ENCODE measurements at places on chromosomes 16 and 17. TPM values are rescaled to one million over a fixed set of nuclear protein-coding genes. Genes with fewer than 3 reads are reported as not detected.
A peak's percentile ranks its signal among the peaks of the same experiment; 100 is the strongest.

The PIPOX gene
- 2.2 TPM for total RNA-seq

The SCARF1 gene
- total RNA-seq: 0.51 TPM

The G6PC3 gene
- 59.2 TPM for total RNA-seq

The CSH2 gene
- total RNA-seq: not detected

The DHRS7C gene
- 0.62 TPM for total RNA-seq

The PIRT gene
- total RNA-seq: not detected

DNA sequence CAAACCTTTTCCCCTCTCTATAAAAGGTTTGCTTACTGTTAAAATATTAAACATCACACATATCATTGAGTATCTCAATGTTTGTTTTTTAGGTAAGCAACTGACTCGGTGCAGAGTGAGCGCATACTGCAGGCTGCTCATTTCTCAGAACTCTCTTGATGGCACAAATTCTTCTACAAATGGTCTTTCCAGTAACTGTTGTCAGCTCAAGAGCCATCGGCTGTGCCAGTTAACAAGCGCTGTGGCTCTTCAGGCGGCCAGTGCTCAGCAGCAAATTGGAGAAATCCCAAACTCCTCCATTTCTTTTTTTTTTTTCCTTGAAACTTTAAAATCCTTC is 8.6 kb downstream of the ABCA3 start:
- peaks cover 2% of the 10 kb centered on the region for H3K27me3 ChIP-seq
- H3K36me3 ChIP-seq: peaks cover 2% of the 10 kb centered on the region
- no peak overlapping the region for H3K27ac ChIP-seq
- H3K4me3 ChIP-seq: no peak overlapping the region
- H3K4me1 ChIP-seq: peaks cover 6% of the 10 kb centered on the region

DNA sequence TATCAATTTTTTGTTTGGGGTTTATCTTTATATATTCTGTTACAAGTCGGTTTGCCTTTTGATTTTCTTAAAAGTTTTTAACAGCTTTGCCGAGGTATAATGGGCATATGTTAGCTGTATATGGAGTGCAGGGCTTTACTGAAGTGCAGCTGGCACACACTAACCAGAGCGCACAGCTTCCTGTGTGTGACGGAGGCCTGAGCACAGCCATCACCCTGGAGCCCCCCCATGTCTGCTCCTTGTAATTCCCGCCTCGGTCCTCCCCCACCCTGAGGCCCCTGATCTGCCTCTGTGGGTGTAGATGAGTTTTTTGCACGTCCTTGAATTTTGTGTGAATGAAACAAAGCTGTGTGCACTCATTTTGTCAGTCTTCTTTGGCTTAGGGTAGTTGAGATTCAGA is 60.1 kb upstream of the ZNF750 start:
- peaks cover 8% of the 10 kb centered on the region for H3K36me3 ChIP-seq
- H3K27me3 ChIP-seq: no peaks in the 10 kb centered on the region
- peaks cover 22% of the 10 kb centered on the region for H3K4me1 ChIP-seq
- H3K4me3 ChIP-seq: no peak overlapping the region
- peak; percentile 42 for DNase-seq

GRCh38 chr16:16120044-16120381 is 103.3 kb downstream of the ABCC6 start:
- H3K4me1 ChIP-seq: no peaks in the 10 kb centered on the region
- H3K4me3 ChIP-seq: no peak overlapping the region
- peaks cover 48% of the 10 kb centered on the region for H3K36me3 ChIP-seq
- no peak overlapping the region for H3K27ac ChIP-seq
- no peaks in the 10 kb centered on the region for H3K27me3 ChIP-seq
- DNase-seq: no peak

- no peak for DNase-seq
- H3K4me1 ChIP-seq: peaks cover 6% of the 10 kb centered on the region
- no peak overlapping the region for H3K4me3 ChIP-seq
- no peaks in the 10 kb centered on the region for H3K27me3 ChIP-seq
These were observed 80.0 kb downstream of the CCDC182 start for GRCh38 chr17:57665128-57665527.

DNA sequence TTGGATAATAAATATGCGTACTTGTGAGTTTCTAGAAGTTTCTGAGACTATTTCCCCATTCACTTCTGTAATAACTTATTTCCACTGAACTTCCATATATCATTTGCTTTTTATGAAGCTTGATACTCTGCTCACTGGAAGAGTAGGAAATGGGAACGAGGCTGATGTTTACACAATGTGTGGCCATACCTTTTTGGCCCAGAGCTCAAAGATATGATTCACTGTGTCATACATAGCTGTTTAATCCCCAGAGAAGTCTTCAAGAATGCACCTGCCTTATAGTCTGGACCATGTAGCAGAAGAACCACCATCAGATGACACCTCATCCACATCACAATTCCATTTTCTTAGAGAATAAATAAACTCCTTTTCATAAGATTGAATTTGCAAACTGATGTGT is 40.3 kb upstream of the TEKT3 start:
- DNase-seq: no peak
- H3K27ac ChIP-seq: no peak overlapping the region
- H3K4me3 ChIP-seq: no peak overlapping the region

- H3K27ac ChIP-seq: no peak overlapping the region
- peaks cover 12% of the 10 kb centered on the region for H3K27me3 ChIP-seq
- H3K4me1 ChIP-seq: no peaks in the 10 kb centered on the region
- H3K4me3 ChIP-seq: no peak overlapping the region
- DNase-seq: no peak
- H3K36me3 ChIP-seq: no peaks in the 10 kb centered on the region
These were observed 6.1 kb downstream of the ANKS4B start for GRCh38 chr16:21239646-21240045.

GRCh38 chr17:80138856-80139426 is 8.0 kb downstream of the EIF4A3 start:
- H3K4me3 ChIP-seq: no peak overlapping the region
- DNase-seq: no peak
- no peaks in the 10 kb centered on the region for H3K27me3 ChIP-seq
- no peak overlapping the region for H3K27ac ChIP-seq

- no peak overlapping the region for H3K27ac ChIP-seq
- H3K4me3 ChIP-seq: no peak overlapping the region
- DNase-seq: no peak
- H3K36me3 ChIP-seq: peaks cover 13% of the 10 kb centered on the region
These were observed 22.0 kb downstream of the MYO19 start for GRCh38 chr17:36512641-36513040.

DNA sequence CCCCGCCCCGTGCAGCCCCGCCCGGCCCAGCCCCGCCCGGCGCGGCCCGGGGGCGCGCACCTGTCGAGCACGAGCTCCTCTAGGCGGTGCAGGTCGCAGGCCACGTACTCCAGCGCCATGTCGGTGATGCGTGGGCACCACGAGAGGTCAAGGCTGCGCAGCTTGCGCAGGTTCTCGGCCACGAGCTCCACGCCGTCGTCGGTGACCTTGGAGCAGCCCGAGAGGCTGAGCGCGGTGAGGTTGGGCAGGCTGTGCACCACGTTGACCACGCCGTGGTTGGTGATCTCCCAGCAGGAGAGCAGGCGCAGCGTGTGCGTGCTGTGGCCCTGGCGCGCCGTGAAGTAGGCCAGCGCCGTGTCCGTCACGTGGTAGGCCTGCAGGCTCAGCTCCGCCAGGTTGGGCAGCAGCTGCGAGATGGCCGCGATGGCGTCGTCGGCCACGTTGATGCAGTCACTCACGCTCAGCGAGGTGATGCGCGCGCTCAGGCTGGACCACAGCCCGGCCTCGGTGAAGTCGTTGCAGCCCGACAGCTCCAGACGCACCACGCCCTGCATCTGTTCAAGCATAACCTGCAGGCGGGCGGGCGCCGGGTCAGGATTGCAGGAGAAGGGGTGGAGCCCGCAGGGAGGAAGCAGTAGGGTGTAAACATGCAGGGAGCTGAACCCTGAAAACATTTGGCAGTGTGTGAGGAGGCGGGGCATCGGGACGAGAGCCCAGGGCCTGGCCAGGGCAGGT is 5.3 kb upstream of the WDR24 start:
- H3K4me1 ChIP-seq: peaks cover 4% of the 10 kb centered on the region
- H3K4me3 ChIP-seq: no peak overlapping the region
- peaks cover 23% of the 10 kb centered on the region for H3K27me3 ChIP-seq
- H3K27ac ChIP-seq: no peak overlapping the region
- DNase-seq: no peak

- H3K27me3 ChIP-seq: no peaks in the 10 kb centered on the region
- H3K4me1 ChIP-seq: peaks cover 6% of the 10 kb centered on the region
- no peak overlapping the region for H3K27ac ChIP-seq
- H3K4me3 ChIP-seq: no peak overlapping the region
- H3K36me3 ChIP-seq: no peaks in the 10 kb centered on the region
These were observed 196.6 kb downstream of the UTP18 start for GRCh38 chr17:51456942-51457341.

GRCh38 chr16:69188716-69189115 is 1.8 kb downstream of the SNTB2 start:
- no peaks in the 10 kb centered on the region for H3K27me3 ChIP-seq
- no peaks in the 10 kb centered on the region for H3K36me3 ChIP-seq
- peak overlapping the region; percentile 80 for H3K4me3 ChIP-seq
- no peak for DNase-seq
- H3K4me1 ChIP-seq: peaks cover 56% of the 10 kb centered on the region
- peak overlapping the region; percentile 89 for H3K27ac ChIP-seq

DNA sequence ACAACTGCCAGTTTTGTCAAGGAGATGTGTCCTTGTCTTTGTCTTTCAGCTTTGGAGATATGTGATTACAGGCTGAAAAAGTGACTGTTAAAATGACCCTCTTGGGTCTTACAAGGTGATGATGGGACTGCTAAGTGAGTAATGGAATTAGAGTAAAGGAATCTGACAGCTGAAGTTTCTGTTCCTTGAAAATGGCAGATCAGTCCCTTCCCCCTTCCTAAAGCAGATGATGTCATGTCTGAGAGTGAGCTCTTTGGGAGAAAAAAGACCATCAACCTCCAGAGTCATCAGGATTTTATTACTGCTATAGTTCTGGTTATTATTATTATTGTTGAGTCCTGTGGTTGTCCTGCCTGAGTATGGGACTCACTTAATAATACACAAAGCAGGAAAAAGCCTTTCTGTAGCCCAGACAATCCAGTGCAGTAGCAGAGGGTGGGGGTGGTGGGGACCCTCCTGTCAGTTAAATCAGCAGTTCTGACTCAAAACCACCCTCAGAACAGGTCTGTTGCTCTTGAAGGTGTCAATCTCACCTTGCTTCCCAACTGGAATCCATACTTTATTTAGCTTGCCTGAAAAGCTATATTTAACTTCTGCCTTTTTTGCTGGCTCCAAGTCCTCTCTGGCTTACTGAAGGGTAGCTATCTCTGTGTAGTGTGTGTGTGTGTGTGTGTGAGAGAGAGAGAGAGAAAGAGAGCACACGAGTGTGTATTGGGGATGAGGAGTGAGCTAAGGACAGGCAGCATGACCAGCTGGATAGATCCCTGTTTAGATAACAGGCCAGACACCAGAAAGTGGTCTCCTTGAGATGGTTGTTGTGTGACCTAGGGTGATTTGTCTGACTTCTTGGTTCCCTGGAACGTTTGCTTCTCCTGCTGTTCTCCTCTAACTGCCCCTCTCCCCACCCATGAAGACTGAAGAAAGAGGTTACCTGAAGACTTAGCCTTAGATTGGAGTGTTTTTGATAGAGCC is 4.9 kb downstream of the HROB start:
- DNase-seq: no peak
- no peak overlapping the region for H3K27ac ChIP-seq
- H3K27me3 ChIP-seq: no peaks in the 10 kb centered on the region
- H3K4me3 ChIP-seq: no peak overlapping the region
- H3K4me1 ChIP-seq: peaks cover 4% of the 10 kb centered on the region
- H3K36me3 ChIP-seq: no peaks in the 10 kb centered on the region

GRCh38 chr17:81292450-81292849 is 2.7 kb downstream of the SLC38A10 start:
- no peaks in the 10 kb centered on the region for H3K27me3 ChIP-seq
- DNase-seq: no peak
- peak overlapping the region; percentile 32 for H3K27ac ChIP-seq
- H3K36me3 ChIP-seq: peaks cover 3% of the 10 kb centered on the region
- peaks cover 31% of the 10 kb centered on the region for H3K4me1 ChIP-seq

GRCh38 chr16:17353561-17353960 is 117.2 kb downstream of the XYLT1 start:
- DNase-seq: no peak
- H3K27ac ChIP-seq: no peak overlapping the region
- no peaks in the 10 kb centered on the region for H3K27me3 ChIP-seq
- H3K36me3 ChIP-seq: peaks cover 1% of the 10 kb centered on the region

- H3K27ac ChIP-seq: peak overlapping the region; percentile 3
- H3K4me3 ChIP-seq: no peak overlapping the region
- H3K27me3 ChIP-seq: no peaks in the 10 kb centered on the region
- peaks cover 2% of the 10 kb centered on the region for H3K36me3 ChIP-seq
- no peak for DNase-seq
These were observed 42.9 kb downstream of the LDHD start for GRCh38 chr16:75073545-75074303.

- DNase-seq: no peak
- H3K27me3 ChIP-seq: no peaks in the 10 kb centered on the region
- peaks cover 3% of the 10 kb centered on the region for H3K36me3 ChIP-seq
- H3K4me3 ChIP-seq: no peak overlapping the region
- peaks cover 2% of the 10 kb centered on the region for H3K4me1 ChIP-seq
- no peak overlapping the region for H3K27ac ChIP-seq
These were observed 371.2 kb downstream of the NPIPA8 start for GRCh38 chr16:17965133-17965900.

DNA sequence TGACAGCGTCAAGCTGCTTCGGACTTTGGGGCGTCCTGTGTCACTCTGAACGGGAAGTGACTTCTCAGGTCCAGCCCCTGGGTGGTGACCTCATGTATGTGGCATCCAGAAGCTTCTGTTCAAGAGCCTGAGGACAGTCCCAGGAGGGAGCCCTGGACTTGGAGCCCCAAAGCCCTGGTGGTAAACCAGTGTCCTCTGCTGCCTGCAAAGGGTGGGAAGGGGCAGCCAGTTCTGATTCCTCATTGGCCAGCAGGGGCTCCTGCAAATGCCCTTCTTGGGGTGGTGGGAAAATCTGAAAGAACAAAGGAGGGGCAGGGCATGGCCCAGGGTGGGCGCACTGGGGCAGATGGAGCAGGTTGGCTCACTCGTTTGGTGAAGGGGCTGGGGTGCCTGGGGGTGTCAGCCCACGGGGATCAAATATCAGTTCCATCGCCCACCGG is 1.6 kb downstream of the OSGIN1 start:
- H3K4me3 ChIP-seq: peak overlapping the region; percentile 71
- H3K36me3 ChIP-seq: peaks cover 1% of the 10 kb centered on the region
- H3K4me1 ChIP-seq: peaks cover 20% of the 10 kb centered on the region
- H3K27ac ChIP-seq: peak overlapping the region; percentile 74
- no peak for DNase-seq

- H3K36me3 ChIP-seq: peaks cover 5% of the 10 kb centered on the region
- H3K27ac ChIP-seq: no peak within 1 kb of the TSS
- DNase-seq: no peak
These were observed at the start of gene HOXB9 for GRCh38 chr17:48626245-48627117. Gene HOXB9, minus strand, starts transcription at chr17:48626358. Its CDS starts 89 bp downstream, at chr17:48626269.

Data from chondrocyte (in vitro differentiated cells).